ENCODE measurements at places on chromosomes 11 and 22. TPM values are rescaled to one million over a fixed set of nuclear protein-coding genes. Genes with fewer than 3 reads are reported as not detected.

The GAB4 gene
- not detected for total RNA-seq

The OR5L1 gene
- total RNA-seq: not detected

GRCh38 chr11:64845129-64845775 is 799 bp upstream of the CDC42BPG start:
- no peak overlapping the region for H3K4me3 ChIP-seq
- H3K27me3 ChIP-seq: no peaks in the 10 kb centered on the region
- no peak for DNase-seq
- H3K27ac ChIP-seq: no peak overlapping the region
- no peaks in the 10 kb centered on the region for H3K36me3 ChIP-seq

- DNase-seq: no peak
- no peak overlapping the region for H3K4me3 ChIP-seq
- no peaks in the 10 kb centered on the region for H3K27me3 ChIP-seq
These were observed 84.7 kb downstream of the DGCR2 start for GRCh38 chr22:19037282-19038163.

DNA sequence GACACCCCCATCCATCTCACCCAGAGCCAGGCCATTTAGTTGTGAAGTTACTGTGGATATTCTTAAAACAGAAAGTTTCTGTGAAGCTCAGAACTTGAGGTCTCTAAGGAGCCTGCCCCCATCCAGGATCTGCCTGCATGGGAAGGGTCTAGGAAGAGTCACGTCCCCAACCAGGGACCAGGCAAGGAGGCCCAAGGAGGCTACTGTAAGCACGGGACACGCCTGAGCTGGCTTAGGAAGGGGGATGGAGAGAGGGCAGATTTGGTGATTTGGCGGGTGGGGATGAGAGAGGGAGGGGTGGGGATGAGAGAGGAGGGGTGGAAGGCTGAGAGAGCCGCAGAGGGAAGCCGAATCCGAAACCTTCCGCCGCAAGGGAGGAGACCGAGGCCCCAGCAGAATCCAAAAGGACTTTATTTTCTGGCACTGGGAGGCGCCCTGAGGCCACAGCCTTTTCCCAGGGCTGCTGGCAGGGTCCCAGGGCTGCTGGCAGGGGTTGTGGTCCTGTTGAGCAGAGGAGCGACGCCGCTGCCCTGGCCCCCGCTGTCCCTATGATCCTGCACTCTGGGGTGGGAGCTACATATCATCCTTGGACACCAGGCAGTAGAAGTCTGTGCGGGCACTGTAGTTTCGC is 9.4 kb downstream of the SIGIRR start:
- H3K4me3 ChIP-seq: no peak overlapping the region
- H3K27me3 ChIP-seq: no peaks in the 10 kb centered on the region
- no peak for DNase-seq
- H3K27ac ChIP-seq: no peak overlapping the region
